ENCODE measurements at places on chromosomes 6 and 20. TPM values are rescaled to one million over a fixed set of nuclear protein-coding genes. Genes with fewer than 3 reads are reported as not detected.

GRCh38 chr20:708956-709355 lies 33.4 kb upstream of the SCRT2 start:
- DNase-seq, result no peak

- peak; percentile 71 for DNase-seq
Measured at GRCh38 chr6:152863618-152864326, 113.2 kb downstream of the VIP start.

DNA sequence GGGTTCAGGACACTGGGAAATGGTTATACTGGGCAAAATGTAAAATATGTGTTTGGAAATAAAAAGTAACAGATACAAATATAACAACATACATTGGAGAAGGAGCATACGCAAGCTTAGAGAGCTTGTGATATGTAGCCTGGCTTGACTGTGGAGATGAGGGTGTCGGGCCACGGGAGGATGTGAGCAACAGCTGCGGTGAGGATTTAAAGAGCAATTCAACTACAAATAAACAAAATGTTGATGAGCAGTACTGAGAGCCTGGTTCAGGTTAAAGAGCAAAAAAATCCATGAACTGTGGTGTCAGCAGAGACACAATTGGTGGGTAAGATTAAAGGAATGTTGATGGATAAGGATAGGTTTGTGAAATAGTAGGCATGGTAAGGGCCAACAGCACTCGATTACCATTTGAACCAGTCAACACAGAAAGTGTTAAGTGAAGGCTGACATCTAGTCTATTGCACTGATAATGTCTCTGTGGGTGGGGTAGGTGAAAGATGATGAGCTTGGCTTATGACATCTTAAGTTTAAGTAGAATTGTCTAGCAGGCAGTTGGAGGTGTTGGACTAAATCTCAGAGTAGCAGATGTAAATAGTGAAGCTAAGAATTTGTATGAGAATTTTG lies 723.2 kb downstream of the EPM2A start:
- no peak for DNase-seq

DNA sequence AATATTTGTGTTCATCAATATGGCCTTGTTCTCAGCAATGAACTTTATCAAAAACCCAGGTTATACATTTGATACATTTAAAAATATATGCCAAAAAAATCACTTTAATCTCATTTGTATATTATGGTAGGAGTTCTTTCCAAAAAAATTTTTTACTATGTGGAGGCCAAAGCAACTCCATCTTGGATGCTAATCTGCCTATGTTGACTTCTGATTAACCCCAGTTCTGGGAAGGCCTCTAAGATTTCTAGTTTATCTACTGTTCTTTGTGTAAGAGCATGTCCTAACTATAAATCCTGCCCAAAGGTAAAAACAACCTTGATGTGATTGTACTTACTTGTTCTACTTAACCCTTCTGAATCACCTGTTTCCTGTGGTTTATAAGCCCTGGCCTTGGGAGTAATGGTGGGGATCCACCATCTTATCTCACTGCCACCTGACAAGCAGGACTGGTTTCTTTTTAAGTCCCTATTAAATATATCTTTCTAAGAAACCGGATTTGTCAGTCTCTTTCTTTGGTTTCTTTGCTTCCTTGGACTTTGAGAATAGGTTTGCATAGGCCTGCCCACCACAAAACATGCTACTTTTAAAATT lies 46.7 kb downstream of the RNGTT start:
- no peak for DNase-seq

DNA sequence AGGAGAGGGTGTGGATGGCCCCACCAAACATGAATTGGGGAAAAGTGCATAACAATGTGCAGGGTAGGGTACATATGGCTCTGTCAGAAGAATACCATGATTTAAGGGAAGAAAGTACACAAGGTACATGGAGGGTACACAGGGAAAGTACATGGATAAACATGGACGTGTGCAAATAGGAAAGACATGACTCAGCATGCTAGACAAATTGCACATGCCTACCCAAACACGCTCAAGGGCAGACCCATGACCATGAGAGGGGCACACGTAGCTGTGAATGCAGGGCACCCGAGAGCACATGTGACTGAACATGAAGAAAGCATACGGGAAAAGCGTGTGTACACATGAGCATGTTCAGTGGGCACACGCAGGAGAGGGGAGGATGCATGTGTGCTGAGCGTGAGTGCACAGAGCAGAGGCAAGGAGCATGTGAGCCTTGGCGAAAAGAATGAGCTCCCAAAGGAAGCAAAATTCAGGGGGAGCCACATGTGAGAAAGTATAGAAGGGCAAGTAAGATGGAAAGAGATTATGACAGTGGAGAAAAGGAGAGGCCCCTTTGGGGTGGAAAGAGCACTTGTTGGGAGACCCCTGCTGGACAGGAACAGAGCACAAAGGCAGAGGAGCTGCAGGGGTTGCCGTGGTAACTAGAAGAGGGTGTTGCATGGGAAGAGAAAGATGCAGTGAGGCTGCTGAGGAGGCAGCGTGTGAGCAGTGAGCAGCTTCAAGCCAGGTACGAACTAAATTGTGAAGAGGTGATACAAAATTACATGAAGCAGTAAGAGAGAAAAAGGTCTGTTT lies 17.8 kb downstream of the OR2H2 start:
- no peak for DNase-seq

DNA sequence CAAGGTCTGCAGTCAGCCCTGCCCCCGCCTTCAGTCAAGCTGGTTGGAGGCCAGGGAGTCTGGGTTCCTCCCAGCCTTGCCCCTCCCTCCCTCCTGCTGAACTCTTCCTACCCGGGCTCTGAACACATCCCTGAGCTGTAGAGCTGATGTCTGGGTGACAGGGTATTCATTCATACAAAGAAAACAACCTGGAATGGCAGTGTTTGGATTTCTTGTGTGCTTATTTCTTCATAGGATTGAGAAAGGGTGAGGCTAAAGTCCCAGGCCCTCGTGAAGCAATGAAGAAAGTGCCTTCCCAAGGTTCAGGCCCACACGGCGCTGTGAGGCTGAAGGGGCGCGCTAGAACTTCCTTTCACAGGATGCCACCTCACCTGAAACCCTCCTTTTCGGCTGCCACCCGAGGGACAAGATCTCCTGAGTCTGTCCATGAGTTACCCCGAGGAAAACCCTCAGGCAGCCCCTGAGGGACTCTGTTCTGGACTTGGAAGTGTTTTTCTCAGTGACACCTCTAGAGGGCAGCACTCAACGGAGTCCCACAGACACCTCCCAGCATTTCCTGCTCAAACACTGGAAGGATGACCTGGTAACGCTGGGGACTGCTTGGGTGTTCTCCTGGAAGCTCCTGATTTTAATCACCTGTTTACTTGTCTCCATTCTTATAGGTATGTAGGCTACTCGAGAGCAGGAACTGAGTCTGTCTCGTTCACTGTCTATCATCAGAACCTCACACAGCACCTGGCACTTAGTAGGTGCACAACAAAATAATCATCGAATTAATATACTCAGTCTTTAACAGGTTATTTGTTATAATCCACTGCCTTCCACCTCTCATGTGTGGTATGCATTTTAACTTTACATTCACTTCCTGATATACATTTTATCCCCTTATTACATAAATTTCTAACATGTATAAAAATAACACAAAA lies 11.8 kb upstream of the GSTA1 start:
- DNase-seq, result no peak

DNA sequence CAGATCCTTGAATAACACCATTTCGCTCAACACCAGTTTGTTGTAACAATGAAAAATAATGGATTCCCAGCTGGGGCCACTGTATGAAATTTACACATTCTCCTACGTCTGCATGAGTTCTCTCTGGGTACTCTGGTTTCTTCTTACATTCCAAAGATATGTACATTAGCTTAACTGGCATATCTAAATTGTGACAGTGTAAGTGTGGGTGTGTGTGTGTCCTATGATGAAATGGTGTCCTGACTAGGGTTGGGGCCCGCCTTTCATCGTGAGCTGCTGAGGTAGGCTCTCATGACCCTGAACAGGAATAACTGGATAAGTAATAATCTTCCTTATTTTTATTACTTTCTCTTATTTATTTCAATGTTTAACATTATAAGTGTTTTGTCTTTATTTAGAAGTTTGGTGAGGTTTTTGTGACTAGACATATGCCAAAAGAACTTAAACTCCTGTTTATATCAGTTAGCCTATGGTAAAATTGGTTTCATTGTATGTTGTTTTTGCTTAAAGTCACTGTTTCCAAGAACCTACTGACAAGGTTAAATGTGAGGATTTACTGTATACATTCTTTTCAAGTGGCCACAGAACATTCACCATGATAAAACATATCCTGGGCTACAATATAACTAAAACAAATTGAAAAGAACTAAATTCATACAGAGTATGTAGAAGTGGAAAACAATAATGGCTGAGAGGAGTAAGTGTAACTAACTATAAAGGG lies 42.4 kb downstream of the RBL1 start:
- no peak for DNase-seq

DNA sequence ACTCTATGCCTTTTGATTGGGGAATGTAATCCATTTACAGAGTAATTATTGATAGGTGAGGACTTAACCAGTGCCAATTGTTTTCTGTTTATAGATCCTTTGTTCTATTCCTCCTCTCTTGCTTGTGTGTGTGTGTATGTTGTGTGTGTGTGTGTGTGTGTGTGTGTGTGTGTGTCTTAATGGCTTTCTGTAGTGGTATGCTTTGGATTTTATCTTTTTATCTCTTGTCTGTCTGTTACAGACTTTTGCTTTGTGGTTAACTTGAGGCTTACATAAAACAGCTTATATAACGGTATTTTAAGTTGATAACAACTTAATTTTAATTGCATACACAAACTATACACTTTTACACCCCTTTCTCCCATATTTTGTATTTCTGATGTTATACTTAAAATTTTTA lies 54.7 kb downstream of the CDC5L start:
- no peak for DNase-seq

DNA sequence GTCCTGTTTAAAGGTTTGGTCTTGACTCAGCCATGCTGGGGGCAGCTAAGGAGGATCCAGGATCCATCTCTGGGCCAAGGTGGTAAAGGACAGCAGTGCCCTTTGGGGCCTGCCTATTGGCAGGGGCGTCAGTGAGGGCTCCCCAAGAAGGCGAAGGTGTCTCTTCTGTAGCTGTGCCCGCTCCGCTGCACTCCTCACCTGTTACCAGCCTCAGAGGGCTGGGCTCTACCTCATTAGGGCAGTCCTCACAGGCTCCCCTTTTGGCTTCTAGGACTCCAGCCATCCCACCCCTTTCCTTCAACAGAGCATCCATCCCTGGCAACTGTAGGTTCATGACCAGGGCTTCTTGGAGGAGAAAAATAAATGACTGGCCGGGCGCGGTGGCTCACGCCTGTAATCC lies 10.3 kb downstream of the FRS3 start:
- DNase-seq, result no peak

DNA sequence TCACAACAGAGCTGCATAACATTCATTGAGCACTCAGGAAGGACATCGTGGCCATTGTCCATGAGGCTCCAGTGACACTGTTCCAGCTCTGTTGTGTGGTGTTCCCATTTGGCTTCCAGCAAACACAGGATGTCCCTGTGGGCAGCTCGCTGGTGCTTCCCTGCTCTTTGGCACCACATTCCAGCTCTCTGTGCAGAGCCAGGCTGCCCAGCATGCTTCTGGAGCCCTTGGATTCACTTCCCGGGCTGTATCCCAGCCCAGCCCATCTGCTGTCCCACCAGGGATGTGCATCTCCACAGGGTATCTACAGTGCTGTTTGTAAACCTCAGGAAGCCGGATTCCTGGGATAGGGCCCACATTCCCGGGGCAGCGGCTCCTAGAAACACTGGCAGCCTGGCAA lies 57.2 kb downstream of the CTCFL start:
- no peak for DNase-seq

- DNase-seq, result no peak
Measured at GRCh38 chr6:77353129-77353528, 110.2 kb downstream of the HTR1B start.

- no peak for DNase-seq
Measured at GRCh38 chr6:80144753-80145315, 38.4 kb downstream of the BCKDHB start.

GRCh38 chr6:72861059-72861458 lies 239.2 kb downstream of the KCNQ5 start:
- DNase-seq, result no peak

DNA sequence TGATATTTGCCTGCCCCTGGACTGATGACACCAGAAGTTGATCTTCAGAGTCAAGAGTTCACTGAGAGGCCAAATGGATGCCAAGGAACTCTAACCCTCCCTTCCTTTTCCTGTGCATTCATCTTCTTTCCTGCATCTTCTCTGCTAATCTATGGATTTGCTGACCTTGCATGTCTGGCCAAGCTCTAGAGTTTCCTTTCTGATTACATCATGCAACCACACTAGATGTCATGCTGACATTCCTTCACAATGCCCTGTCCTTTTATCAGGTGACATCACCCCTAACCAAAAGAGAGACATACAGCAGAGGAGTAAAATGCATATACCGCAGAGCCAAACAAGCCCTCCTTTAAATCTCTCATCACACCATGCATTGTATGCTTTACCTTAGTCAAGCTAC lies 487.6 kb downstream of the TFAP2A start:
- DNase-seq, result no peak

GRCh38 chr20:16553684-16554083 lies 19.6 kb downstream of the KIF16B start:
- no peak for DNase-seq

DNA sequence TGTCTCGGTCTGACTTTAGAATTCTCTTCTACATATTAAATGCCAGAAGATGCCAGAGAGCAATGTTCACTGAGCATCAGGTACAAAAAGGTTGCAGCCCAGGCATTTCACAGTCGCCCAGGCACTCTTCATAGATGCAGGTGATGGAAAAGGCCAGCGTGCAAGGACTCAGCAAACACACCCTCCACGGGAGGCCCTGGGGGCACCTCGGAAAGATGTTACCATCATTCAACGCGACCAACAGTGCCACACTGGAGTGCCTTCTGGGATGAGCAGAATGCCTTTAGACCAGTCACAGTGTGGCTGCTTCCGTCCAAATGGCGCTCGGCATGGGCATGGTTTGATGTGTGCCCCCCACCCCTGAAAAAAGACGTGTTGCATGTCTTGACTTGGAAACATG lies 4.5 kb upstream of the RAMACL start:
- DNase-seq, result no peak

- DNase-seq, result no peak
Measured at GRCh38 chr6:139386404-139386803, 12.0 kb upstream of the CITED2 start.

DNA sequence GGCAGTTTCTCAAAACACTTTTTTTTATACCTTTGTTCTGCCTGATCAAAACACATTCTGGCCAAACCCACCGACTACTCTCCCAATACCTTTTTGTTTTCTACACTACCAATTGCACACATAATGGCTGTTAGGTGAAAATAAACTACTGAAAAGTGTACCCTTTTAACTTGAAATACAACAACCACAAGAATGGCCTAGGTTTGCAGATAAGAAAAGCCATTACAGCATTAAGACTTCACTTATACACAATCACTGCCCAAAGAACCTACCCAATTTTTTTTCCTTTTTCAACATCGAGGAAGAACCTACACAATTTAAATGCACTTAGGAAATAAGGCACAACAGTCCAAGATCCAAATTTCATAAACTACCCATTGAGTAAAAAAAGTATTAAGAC lies 1.8 kb downstream of the SEC63 start:
- no peak for DNase-seq

- no peak for DNase-seq
Measured at GRCh38 chr20:58012731-58013510, 215.5 kb downstream of the ANKRD60 start.

The KCNK15 gene
- total RNA-seq, result 10.0 TPM

The APOBEC2 gene
- total RNA-seq, result not detected

The MMP24 gene
- total RNA-seq, result 4.8 TPM

The C6orf52 gene
- not detected for total RNA-seq

The ZDHHC14 gene
- 13.7 TPM for total RNA-seq
